Activated T-cell treated with anti-CD3 and anti-CD28 coated beads, Interleukin-2, amount 50 U/mL, for 1 hour (primary cell): ENCODE measurements at places on chromosomes 12 and 14.

GRCh38 chr12:23867794-23868193 is 81.7 kb downstream of the SOX5 start:
- DNase-seq: no peak

DNA sequence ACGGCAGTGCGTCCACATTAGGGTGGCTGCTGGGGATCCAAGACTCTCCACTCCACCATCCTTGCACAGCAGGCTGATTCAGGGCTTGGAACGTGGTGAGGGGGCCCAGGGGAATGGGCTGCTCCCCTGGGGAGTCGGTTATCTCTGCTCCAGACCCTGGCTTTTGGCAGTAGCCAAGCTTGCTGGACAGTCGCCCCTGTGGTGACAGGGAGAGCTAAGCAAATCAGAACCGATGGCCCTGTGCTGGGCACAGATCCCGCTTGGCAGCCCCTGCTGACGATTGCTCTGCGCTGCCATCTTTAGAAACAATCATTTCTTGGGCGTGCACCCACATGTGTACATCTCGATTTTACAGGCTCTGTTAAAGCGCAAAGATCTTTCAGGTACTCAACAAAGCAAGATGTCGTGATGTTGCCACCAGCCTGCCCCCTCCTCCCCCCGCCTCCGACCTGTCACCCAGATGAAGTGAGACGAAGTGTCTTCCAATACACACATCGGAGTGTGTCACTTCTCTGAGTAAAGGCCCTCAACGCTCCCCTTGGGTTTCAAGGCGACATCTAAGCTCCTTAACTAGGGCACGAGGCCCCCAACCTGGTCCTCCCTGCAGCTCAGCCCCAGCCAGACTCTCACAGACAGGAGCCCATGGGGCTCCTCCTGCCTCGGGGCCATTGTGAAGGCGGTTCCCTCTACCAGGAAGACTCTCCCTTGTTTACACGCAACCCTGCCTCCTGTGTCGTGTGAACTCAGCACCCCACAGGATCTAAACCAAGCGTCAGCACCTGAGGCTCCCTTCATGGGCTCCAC is 55.6 kb downstream of the PITPNM2 start:
- DNase-seq: no peak

GRCh38 chr14:36254020-36254624 is 66.3 kb downstream of the MBIP start:
- no peak for DNase-seq

- no peak for DNase-seq
These were observed 131.8 kb upstream of the EEA1 start for GRCh38 chr12:93060666-93061472.

- no peak for DNase-seq
These were observed 2.0 kb upstream of the CCDC197 start for GRCh38 chr14:93994919-93995682.

DNA sequence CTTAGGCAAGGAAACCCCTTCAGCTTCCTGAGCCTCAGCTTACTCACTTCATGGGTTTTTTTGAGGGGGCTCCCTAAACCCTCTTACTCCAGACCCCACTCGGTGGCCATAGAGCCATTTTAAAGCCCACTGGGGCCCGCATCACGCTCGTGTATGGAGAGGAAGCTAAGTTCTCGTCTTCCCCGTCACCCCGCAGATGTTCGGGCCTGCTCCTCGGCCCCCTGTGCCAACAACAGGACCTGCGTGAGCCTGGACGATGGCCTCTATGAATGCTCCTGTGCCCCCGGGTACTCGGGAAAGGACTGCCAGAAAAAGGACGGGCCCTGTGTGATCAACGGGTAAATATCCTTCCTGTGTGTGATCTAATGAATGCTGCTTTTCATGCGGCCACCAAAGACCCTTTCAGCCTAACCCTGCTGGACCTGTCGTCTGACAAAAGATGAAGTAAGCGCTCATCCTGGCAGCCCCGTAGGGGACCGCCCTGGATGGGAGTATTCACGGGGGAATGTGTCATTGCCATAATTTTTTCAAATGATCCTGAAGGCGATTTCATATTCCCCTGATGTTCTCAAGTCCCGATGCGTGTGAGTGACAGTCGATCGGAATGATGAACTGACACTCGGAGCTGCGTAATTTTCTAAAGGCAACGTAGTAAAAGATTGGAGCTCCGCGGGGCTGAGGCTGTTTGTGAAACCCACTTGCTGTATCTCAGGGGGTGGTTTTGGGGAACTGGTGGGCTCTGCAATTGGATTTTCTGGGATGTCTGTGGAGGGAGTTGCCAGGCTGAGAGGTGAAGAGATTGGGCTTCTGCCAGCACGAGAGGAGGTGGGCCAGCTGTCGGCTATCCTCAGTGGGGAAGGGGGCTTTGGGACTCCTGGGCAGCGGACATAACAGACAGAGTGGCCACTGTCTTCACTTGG is 5.4 kb downstream of the DLK1 start:
- no peak for DNase-seq

GRCh38 chr14:75274899-75275569 is 3.6 kb upstream of the FOS start:
- DNase-seq: peak; percentile 54

DNA sequence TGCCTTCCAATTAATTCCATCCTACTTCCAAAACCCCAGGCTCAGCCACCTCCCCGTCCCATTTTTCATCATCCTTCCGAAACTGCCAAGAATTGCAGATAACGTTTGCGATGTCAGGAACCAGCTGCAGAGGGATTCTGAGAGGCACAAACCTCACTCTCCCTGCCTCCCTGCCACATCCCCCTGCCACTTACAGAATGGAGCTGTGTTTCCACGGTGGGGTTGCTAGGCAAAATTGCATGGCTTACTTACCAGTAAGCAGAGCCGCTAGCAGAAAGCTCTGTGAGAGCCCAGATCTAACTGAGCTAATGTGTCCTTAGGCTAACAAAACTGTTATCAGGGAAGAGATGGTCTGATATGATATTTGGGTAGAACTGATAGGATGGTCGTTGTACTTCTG is 127.4 kb downstream of the KCNK10 start:
- no peak for DNase-seq

- DNase-seq: no peak
These were observed 161.3 kb downstream of the C12orf42 start for GRCh38 chr12:103334466-103334865.

GRCh38 chr12:13288501-13288900 is 92.0 kb downstream of the EMP1 start:
- no peak for DNase-seq

GRCh38 chr12:89787763-89788162 is 79.1 kb upstream of the ATP2B1 start:
- DNase-seq: no peak

- DNase-seq: no peak
These were observed 16.3 kb downstream of the TMEM119 start for GRCh38 chr12:108581311-108582227.

DNA sequence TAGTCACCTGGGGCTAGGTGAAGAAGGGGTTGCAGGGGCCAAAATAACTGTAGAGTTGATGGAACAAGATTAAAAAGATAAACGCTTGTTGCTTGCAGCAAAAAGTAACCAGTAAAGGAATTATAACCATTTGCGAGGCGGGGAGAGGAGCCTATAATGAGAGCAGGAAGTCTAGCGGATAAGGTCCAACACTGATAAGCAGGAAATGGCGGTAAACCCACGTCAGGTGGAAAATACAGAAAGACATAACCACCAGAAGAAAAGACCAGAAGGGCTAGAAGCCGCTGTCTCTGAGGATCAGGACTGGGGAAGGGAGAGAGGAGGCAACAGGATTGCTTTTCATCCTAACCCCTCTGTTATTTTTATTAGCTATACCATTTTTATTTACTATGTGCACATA is 303.3 kb downstream of the DPF3 start:
- no peak for DNase-seq

- DNase-seq: no peak
These were observed 82.4 kb downstream of the SCAF11 start for GRCh38 chr12:45907955-45908354.

- DNase-seq: peak; percentile 4
These were observed 100.2 kb downstream of the KIF26A start for GRCh38 chr14:104238424-104239184.

- DNase-seq: no peak
These were observed 8.3 kb downstream of the COL2A1 start for GRCh38 chr12:47995981-47996401.

DNA sequence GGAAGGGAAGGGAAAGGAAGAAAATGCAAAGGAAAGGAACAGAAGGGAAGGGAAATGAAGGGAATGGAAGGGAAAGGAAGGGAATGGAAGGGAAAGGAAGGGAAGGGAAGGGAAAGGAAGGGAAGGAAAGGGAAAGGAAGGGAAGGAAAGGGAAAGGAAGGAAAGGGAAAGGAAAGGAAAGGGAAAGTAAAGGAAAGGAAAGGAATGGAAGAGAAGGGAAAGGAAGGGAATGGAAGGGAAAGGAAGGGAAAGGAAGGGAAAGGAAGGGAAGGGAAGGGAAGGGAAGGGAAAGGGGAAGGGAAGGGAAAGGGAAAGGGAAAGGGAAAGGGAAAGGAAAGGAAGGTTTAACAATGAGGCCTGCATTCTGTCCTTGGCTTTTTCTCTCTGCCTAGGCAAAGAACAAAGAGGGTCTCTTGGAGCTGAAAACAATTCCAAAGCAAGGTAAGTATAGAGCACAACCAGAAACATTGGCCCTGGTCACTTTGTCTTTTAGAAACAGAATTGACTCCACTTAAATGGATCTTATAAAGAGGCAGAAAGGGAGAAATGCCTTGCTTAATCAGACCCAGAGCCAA is 525.9 kb upstream of the TMPO start:
- no peak for DNase-seq

GRCh38 chr12:70154960-70155589 is 88.2 kb upstream of the CNOT2 start:
- DNase-seq: no peak

DNA sequence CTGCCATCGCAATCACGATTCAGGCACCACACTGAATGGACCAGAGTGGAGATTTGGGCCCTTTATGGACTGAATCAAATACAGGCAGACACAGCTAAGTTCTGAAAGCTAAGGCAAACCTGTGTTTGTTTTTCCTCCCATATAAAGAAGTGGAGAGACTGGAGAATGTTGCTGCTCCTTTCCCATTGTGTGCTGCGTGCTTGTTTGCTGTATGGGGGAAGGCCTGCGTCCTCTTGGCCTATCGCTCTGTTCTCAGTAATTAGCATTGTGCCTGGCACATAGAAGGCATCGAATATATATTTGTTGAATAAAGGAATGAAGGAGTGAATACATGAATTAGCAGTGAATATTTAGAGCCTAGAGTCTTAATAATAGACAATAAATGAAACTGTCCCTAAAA is 12.4 kb downstream of the ST8SIA1 start:
- DNase-seq: no peak

DNA sequence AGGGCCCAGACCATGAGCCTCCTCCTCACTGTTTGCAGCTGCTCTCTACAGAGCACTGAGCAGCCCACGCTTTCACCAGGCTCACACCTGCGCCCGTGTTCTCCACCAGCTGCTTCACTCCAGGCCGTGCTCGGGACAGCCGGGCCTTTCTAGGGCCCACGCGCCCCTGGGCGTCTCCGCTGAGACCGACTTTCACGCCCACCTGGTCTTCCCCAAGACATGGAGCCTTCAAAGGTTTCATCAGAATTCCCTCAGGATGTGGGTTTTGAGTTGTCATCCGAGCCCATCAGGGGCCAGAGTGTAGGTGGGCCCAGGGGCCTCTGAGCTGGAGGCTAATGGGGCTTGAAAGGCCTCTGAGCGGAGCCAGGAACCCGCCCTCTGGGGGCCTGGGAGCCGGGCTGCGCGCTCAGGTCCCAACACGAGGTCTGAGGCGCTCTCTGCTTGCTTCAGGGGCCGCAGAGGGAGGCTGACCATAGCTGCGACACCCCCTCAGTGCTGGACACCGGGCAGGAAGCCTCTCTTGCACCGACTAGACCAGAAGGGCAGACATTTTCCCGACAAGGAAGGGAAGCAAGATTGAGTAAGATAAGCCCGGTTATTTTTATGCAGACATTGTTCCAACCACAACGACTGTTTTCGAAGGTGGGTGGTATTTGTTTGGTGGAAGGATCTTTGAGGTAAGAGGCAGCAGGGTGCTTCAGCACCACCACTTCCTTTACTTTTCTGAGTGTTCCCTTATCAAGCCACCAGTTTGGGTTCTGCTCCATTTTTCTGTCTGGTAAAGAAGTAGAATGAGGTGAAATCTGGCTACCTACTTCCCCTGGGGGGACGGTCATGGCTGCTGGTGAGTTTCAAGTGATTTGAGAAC is 125.0 kb upstream of the FUT8 start:
- DNase-seq: peak; percentile 70

DNA sequence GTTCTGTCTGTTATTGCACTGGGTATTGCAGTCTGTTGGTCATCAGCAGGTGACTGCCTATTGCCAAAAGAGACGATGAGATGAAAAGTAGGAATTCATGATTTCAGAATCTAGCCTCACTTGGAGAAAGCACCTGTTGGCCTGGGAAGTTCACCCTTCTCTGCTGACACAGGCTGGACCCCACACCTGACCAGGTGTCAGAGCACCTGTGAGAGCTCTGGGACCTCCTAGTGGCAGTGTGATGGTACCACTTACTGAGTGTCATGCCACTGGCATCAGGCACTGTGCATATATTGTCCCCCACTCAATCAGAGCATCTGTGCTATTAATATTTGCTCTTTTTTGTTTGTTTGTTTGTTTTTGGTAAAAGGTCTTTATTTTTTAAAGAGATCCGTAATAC is 68.0 kb downstream of the RASSF3 start:
- DNase-seq: no peak

DNA sequence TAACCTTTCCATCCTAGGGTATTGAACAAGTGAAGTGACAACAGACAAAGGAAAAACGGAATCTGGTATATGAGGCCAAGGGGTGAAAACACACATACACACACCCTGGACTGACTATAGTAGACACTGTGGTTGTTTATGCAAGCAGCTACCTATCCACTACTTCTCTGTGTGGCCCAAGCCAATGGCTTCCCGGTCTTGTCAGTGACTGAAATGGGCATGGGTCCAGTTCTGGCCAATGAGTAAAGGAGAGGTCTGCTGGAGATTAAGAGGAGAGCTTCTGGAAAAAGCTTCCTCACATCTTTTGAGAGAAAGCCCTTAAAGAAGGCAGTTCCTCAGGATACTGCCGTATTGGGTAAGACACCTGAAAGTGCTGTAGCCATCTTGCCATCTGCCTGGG is 19.3 kb downstream of the MBIP start:
- DNase-seq: no peak

- no peak for DNase-seq
These were observed 1233.3 kb upstream of the SEL1L start for GRCh38 chr14:82766996-82767395.

- no peak for DNase-seq
These were observed 124.2 kb downstream of the DENND5B start for GRCh38 chr12:31466768-31467167.

GRCh38 chr14:36519431-36520321 is at the start of gene NKX2-1:
TSS of gene NKX2-1 (minus strand) at chr14:36520232. CDS start at chr14:36520129, 103 bp downstream.
- DNase-seq: no peak

GRCh38 chr12:15939111-15939510 is 28.0 kb downstream of the DERA start:
- DNase-seq: no peak

- DNase-seq: no peak
These were observed 213.4 kb downstream of the VRK1 start for GRCh38 chr14:97010491-97011160.

DNA sequence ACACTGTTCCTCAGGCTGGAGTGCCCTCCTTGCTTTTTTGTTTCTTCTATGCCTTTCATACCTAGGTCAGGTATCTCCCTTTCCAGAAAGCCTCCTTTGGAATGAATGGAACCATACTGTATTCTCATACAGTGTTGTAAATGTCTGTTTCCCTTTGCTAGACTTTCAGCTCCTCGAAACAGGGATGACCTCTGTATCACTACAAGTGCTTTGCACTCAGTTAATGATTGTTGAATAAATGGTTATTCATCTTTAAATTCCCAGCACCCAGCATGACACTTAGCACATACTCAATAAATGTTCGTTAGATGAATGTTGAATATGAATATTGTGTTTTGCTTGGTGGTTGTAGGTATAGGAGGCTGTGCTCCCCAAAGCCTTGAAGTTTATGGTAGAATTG is 5.9 kb upstream of the TULP3 start:
- no peak for DNase-seq
